ENCODE measurements at places on chromosomes 3 and 15.

DNA sequence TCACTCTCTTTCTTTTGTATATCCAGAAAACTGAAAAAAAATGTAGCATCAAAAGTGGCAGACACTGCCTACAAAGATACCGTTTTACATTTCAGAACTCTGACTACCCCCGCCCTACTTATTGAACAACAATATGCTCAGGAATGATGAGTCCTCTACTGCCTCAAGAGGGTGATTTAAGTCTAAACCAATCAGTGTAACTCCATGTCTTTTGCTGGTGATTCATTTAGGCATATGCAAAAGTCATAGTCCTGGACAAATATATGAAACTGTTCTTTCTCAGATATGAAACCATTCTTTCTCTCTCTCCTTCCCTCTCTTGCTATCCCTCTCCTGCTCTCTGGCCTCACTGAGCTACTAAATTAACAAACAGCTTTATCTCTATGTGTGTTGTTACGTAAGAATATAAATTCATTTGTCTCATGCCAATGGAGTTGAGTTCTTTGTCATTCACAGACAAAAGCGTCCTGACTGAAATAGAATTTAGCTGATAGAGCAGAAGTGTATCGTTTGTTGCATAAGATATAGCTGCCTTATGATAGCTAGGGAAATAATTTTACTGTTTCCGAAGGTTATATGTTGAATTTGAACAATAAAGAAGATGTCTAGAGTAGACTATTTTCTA lies 133.7 kb upstream of the OSTN start:
- no peak for DNase-seq

DNA sequence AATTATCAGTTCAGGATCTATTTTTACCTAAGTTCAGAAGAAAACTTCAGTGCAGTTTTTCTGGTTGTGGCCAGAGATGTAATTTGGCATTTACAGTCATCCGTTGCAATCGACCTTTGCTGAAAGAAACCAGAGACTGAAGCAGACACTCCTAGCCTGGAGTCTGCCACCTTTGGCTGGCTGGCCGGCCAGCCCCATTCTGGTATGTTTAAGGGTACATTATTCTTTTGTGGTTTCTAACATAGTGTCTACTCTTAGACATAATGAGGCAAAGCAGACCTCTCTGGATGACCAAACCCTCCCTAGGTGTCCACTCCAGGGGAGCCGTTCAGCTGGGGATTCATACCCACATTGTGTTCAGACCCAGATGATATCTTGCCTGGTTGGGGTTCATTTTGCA lies 275.9 kb upstream of the TPM1 start:
- no peak for DNase-seq

DNA sequence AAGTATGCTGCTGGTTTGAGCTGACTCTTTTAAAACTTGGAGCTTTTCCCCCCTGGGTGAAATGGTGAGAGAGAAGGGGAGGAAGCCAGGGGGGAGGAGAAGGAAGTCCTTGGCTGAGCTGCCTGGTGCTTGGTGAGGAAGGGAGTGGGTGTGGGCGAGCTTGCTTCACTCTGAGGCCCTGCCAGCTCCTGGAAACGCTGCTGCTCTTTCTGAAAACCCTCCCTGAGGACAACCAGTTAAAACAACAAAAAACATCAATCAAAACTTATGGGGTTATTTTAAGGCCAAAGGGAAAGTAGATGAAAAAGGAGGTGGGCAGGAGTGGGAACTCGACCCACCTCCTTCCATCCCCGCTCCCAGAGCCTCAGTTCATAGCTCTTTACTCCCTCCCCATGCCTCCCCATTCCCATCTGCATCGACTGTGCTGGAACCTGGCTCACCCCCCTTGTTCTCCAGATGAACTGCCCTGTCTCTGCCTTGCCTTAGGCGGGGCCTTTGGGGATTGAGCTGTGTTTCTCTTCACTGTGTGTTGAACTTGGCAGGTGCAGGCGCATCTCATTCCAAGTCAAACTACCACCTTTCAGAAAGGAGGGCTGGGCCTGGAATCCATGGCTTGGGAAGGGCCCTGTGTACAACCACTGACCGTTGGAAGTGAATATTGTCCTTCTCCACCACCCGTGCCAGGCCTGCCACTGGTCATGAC lies 166.1 kb downstream of the ZNF621 start:
- DNase-seq: peak; percentile 89

GRCh38 chr3:16509721-16510619 lies 3.5 kb downstream of the RFTN1 start:
- DNase-seq: no peak

- DNase-seq: no peak
Measured at GRCh38 chr3:46154311-46154710, 53.8 kb downstream of the CCR1 start.

DNA sequence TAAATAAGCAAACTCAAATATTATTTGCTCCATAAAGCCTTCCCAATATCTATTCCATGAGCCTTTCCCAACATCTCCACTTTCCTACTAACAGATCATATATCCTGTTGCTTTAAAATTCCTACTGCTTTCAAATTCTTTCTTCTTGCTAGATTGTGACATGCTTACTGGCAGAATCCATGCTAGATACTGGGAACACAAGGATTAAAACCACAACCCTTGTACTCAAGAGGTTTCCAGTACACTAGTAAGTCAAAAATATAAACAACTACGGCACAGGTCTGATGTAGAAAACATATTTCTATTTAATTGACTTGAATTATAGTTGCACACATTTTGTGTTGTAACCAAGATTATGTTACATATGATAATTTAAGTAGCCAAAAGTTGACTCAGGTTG lies 275.0 kb downstream of the ZBTB20 start:
- no peak for DNase-seq

GRCh38 chr15:86624261-86625036 lies 544.8 kb downstream of the AGBL1 start:
- DNase-seq: no peak

- no peak for DNase-seq
Measured at GRCh38 chr3:185678027-185678426, 91.9 kb downstream of the SENP2 start.

- no peak for DNase-seq
Measured at GRCh38 chr3:31699309-31699953, 166.7 kb downstream of the STT3B start.

- no peak for DNase-seq
Measured at GRCh38 chr3:114834175-114834940, 312.7 kb downstream of the ZBTB20 start.

- DNase-seq: no peak
Measured at GRCh38 chr3:185316740-185317412, 46.1 kb upstream of the MAP3K13 start.

DNA sequence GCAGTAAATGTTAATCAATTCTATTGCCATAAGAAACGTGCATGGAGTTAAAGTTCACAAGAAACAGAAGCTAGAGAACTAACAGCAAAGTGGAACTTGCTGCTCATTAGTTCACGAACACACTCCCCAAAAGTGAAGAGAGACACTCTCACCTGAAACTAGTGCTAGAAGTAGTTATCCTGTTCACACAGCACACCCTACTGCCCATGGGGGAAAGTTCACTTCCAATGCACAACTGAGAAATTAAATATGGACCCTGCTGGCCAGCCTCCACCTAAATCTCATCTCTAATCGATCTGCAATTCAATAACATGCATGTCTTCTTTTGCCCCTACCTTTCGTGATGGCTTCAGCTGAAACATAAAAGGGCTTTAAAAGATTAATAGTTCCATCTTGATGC lies 39.4 kb upstream of the FRMD4B start:
- peak; percentile 20 for DNase-seq

DNA sequence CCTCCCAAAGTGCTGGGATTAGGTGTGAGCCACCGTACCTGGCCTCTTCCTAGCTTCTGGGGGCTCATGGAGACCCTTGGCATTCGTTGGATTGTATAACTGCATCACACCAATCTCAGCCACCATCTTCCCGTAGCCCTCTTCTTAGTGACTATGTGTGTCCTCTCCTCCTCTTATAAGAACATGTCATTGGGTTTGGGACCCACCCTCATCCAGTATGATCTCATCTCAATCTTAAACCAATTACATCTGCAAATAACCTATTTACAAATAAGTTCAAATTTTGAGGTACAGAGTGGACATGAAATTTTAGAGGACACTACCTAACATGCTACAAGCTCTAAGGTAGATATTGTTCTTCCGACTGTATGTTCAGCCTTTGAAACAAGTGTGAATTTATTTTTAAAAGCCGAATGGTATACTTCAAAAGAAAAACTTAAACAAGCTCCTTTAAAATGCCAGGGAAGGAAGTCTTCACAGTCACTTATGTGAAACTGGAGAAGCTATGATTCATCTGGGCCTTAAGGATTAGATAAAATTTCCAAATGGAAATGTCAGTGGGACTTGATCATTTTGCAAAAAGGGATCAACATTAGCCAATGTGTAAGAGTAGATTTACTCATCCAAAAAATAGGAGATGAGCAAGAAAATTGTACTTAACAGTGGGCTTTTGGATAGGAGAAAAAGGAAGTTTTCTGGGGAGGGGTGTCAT lies 225.7 kb downstream of the MEX3B start:
- no peak for DNase-seq

DNA sequence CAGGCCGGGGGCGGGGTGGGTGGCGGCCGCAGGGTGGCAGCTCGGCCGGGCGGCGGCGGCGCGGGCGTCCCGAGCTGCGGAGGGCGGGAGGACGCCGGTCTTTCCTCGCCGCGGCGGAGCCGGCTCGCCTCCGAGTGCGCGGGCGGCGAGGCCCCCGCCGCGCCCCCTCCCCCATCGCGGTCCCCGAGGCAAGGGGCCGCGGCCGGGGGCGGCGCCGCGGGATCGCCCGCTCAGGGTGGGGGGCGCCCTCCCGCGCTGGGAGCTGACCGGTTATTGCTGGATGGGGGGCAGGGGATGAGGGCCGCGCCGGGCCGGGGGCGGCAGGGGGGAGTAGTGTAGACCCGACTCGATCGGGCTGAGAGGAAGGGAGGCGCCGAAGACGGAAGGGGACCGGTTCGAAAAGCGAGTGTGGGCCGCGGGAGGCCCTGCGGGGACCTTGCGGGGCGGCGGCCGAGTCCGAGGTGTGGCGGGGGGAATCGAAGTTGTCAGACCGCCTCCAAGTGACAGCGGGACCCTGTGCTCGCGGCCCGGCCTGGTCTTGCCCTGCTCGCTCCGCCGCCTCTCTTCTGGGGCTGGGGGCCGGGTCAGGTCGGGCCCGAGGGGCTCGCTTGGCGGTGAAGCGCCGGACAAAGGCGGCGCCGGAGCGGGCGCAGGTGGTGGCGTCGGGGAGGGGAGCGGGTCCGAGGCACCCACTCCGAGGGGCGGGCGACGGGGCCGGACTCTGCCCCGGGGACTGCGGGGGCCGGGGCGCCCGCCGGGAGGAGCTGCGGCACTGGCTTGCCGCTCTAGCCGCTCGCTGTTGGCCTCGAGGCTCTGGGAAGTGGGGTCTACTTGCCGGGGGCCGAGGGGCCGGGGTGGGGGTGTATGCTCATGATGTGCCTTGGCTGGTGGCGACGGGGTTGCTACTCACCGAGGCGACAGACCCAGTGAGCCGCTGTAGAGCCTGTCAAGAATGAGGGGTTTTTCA lies 1.1 kb downstream of the BAHD1 start:
- no peak for DNase-seq

- DNase-seq: no peak
Measured at GRCh38 chr3:188567478-188568195, 413.7 kb downstream of the LPP start.

DNA sequence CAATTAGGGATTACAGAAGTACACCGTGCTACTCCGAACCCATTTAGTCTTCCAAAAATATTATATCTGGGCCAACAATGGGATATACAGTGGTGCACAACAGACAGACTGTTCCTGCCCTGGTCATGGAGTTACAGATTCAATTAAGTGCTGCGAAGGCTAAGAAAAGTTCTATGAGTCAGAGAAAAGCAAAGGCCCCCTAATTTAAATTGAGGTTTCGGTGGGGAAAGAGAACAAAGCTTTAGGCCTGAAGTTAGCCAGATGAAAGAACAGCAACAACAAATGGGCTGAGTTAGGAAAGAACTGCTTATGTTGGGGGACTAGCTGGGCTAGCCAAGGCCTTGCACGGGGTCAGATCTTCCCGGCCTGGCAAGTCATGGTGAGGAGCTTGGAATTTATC lies 131.8 kb downstream of the MDFIC2 start:
- DNase-seq: no peak

GRCh38 chr15:70083946-70084345 lies 13.8 kb downstream of the TLE3 start:
- DNase-seq: no peak

DNA sequence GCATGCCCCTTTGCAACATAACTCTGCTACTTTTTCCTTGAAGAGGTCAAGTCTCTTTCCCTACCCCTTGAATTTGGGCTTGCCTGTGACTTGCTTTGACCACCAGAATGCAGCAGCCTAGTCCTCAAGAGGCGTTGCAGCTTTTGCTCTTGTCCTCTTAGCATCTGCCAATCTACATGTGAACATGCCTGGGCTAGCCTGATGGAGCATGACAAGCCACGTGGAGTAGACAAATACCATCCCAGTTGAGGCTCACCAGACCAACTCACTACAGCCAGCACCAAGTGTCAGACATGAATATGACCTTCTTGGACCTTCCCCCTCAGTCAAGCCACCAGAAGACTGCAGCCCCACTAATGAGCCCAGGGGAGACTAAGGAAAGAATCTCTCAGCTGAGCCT lies 32.9 kb downstream of the AMOTL2 start:
- no peak for DNase-seq

DNA sequence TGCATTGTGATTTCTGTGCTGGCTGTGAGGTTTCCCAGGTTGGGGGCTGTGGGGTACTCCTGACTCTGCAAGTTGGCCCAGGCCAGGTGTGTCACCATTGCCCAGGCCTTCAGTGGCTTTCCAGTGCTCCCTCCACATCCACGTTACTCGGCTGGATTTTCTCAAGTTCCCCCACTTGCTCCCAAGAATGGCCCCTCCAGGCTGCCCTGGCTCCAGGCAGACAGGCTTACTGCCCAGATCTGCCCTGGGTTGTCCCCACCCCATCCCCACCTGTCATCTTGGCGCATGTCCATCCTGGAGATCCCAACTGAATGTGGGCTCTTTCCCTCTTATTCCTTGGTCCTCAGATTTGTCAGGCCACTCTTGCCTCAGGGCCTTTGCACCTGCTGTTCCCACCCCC lies 3.6 kb downstream of the APBA2 start:
- no peak for DNase-seq

DNA sequence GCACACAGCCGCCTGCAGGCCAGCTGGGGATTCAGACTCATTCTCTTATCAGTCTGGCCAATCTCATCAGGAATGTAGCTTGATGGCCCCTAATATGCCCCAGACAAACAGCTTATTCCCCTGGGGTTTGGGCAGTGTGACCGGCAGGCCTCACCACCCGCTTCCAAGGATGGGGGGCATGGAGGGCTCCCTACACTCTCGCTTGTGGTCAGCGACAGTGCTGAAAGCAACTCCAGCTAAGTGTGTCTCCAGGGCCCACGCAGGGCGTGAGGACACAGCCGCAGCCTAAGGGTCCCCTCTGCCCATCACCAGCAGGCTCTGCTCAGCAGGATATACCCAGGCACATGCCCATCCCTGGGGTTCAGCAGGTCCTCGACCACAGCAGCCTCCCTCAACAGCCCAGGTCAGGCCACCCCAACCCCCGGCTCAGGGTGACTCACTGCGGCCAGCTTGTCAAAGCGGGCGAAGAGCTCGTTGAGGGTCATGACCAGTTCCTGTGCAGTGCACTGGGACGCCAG lies 116.7 kb downstream of the ADCY5 start:
- DNase-seq: no peak

GRCh38 chr15:67180514-67181191 lies 73.8 kb downstream of the AAGAB start:
- DNase-seq: no peak

All from tibial nerve (tissue), 4 donors.